ENCODE measurements at places on chromosomes 7 and 10.

DNA sequence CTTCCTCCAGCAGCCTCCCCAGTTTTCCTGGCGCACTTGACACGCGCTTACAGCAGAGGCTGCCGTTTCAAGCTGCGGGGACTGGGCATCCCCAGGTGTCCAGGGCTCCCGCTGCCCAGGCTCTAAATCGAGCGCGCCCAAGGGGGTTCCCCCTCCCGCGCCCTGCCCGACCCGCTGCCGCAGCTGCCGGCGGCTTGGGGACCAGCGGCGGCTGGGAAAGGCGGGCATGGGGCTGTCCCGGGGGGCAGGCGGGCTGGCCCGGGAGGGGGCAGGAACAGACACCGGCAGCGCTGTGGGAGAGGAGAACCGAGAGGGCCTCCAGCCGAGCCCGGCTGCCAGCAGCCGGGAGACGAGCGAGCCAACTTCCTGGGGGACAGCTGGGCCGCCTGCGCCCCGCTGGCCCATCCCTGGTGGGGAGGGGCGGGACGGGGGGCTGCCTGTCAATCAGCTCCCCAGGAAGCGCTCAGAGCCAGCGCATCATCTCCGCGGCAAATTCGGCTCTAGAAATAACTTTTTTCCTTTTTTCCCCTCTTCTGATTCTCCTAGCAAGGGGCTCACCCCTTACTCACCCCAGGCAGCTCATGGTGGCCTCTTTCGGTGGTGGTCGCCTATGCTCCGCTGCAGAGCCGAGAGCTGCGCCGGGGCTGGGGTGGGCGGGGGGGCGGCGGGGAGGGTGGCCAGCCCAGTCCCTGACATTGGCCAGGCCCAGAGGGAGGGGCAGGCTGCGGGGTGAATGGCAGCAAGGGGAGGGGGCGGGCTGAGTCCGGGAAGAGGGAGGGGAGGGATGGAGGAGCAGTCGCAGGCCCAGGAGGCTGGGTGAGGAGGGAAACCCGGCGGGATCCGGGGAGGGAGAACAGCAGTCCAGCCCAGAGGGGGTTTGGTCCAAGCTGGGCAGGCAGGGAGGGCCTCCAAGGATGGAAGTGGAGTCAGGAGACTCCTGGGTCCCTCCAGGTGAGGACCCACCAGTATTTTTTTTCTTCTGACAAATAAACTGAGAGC, 14.7 kb downstream of the GRID2IP start:
- DNase-seq: no peak

GRCh38 chr7:148264933-148265557, 325.5 kb upstream of the C7orf33 start:
- DNase-seq: no peak

DNA sequence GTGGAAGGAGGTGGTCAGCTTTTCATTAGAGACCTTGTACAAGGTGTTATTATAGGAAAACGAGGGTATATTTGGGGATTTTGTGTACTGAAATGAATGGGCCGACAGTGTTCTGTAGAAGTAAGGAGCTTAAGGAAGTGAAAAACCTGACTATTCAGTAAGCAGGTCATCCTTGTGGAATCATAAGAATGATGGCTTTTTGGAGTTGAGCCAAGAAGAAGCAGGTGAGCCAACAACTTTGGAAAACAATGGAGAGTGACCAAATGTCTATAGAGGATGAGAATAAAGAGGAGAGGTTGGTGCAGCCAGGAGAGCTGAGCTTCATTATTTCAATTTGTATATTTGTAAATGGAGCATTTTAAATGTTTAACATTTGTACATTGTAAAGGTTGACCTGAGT, 595.7 kb downstream of the CCSER2 start:
- DNase-seq: no peak

GRCh38 chr10:8061274-8062211, 7.1 kb downstream of the GATA3 start:
- no peak for DNase-seq

DNA sequence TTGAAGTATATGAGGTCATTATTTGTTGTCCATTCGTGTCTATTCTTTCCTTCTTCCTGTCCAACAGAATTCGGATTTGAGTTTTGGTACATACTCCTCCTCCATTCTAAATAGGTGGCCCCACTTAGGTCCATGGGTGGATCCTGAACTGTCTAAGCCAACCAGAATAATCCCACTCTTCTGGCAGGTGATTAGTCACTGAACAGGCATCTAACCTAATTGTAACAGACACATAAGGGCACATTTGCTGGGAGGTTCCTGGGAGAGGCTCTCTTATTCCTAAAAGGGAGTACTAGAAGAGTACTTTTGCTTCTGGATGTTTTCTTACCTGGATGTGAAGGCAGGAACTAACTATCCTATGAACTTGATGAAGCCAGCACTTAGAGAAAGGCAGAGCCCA, 16.8 kb downstream of the LRRC72 start:
- no peak for DNase-seq

- DNase-seq: no peak
Measured at GRCh38 chr7:79998363-79998762, 136.3 kb upstream of the GNAI1 start.

DNA sequence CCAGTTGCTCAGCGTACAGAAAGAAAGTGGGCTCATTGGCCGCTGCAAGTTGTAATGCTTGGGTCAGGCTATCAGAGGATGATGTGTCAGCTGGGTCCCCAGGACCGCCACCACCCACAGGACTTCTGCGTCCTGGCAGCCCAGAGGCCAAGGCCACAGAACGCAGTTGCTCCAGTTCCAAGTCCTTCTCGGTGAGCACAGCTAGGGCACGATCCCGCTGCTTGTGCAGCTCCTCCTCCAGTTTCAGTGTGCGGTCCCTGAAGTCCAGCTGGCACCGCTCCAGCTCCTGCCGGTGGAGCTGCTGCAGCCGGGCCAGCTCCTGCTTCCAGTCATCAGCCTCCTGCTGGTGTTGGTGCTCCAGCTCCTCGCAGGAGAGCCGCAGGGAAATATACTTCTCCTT, 3.0 kb downstream of the GCC1 start:
- no peak for DNase-seq

- DNase-seq: no peak
Measured at GRCh38 chr7:42740408-42740807, 171.5 kb downstream of the C7orf25 start.

DNA sequence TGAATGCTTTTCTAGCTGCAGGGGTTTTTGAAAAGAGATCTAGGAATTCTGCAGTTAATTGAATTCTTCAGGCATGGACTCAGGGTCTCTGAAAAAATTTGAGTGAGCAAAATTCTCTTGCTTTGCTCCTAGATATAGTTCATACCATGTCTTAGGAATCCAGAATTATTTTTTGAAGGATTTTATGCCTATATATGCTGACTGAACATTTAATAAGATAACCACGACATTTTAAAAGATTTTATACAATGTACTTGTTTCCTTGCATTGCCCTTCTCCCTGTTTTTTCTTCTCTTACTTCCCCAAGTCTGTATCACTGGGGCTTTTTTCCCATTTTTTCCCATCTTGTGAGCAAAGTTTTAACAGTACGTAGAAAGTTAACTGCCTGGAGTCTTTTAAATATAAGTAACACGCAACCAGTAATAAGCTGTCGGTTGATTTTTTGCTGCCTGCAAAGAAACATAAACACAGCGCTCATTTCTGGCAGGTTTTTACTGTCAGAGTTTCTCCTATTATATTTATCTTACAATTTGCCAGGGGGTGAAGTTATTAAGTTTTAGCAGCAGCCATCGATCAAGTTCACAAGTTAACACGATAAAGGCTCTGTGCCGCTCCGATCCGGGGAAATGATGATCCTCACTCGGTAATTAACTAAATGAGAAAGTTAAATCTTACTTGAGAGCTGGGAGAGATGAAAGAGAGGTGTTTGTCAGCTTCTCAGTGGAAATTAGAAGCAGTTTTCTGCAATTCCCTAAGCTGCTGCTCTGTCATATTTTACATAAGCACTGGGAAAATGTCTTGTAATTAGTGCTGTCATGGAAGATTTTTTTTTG, 81.0 kb downstream of the POLL start:
- no peak for DNase-seq

GRCh38 chr7:142319970-142320369, 62.1 kb upstream of the PRSS58 start:
- DNase-seq: peak; percentile 21

DNA sequence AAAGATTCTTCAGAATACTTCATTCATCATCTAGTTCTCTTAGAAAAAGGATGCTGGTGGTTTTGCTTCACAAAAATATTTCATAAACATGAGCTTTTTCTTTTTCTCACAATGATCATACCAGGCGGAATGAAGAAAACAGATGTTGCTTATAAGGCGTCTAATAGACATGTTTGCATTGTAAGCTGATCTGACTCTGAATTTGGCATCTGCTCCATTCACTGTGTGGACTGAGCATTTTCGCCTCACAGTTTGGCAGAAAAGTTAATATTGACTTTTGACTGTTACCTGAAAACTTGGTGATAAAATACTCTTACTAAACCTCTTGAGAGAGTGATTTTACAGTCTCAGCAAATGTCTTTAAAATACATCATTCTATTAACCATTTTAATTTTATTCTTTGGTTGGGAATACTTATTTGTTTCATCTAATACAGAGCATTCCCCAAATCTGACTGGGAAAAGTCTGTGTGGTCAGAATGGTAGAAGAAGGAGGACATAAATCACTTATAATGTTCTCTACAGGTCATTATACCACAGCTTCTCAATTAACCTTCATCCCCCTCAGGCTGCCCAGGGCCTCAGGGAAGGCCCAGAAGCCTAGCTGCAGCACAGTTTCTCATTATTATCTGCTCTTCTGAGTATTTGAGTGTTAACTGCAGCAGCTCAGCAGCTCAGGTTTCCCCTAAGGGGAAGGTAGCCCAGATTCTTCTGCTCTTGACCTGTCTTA, 121.6 kb upstream of the KAT6B start:
- no peak for DNase-seq

DNA sequence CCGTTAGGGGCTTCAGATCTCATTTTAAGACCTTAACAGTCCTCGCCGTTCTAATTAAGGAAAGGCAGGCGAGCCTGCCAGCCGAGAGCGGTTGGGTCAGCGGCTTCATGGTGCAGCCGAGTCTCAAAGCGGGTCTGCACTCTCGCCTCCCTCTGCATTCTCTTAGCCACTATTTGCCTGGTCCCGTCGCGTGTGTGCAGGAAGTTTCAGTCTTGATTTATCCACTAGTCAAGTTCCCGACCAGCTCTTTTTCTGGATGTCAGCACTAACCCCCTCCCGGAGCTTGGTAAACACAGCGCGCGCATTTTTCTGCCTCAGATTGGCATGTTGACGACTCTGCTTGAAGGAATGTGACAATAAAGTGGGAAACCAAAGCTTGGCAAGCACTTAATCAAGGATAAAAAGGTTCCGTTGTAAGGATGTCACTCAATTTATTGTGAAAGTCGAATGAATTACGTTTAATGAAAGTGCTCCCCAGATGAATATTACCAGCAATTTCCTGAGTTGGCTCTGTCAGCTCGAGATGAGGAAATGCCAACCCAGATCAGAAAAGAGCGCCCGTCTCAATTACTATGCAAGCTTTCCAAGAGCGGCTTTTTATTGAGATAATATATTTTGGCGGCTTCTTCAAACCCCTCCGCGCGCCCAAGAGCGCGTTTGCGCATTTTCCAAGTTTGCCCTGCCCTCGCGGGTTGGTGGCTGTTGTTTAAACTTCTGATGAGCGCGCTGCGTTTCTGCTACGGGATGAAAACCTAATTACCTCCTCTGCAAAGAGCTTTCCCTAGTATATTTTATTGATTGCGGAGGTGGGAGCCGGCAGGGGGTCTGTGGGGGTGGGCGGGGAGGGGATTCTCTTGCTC, 7.9 kb downstream of the NXPH1 start:
- no peak for DNase-seq

- DNase-seq: no peak
Measured at GRCh38 chr10:79346012-79346340, 1.3 kb upstream of the PPIF start.

GRCh38 chr7:22762866-22763265, 35.9 kb downstream of the IL6 start:
- no peak for DNase-seq

DNA sequence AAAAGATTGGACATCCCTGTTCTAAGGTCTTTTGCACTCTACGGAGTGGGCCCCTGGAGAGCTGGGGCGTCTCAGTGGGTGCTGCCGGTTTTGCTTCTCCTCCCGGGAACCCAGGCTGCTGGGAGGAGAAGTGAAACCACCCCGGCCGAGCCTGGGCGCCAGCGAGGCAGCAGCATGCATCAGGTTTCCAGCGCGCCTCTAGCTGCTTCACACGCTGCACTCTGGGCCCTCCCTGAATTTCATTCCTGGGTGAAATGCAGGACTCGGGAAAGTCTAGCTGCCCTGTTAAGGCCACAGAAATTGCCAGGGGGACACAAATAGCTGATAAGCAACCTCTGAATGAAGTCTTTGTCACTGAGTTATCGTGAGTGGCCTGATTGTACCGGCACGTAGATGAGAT, 127.4 kb downstream of the TRRAP start:
- no peak for DNase-seq

GRCh38 chr7:90958647-90959046, 305.6 kb upstream of the FZD1 start:
- no peak for DNase-seq

DNA sequence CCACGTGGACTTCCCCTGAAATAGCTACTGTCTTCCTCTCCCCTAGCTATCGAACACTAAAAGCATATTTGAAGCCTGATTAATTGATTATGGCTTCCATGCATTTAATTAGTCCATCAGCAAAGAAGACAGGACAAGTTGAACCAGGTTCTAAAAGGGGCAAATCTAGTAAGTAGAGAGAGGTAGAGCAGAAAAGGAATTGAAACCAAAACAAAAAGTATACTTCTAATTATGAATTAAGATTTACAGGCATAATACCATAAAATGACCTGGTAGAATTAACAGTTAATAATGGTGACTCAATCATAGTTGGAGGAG, 393 bp upstream of the DNAJC1 start:
- no peak for DNase-seq

GRCh38 chr10:104359811-104360210, 6.2 kb downstream of the CFAP58 start:
- DNase-seq: no peak

DNA sequence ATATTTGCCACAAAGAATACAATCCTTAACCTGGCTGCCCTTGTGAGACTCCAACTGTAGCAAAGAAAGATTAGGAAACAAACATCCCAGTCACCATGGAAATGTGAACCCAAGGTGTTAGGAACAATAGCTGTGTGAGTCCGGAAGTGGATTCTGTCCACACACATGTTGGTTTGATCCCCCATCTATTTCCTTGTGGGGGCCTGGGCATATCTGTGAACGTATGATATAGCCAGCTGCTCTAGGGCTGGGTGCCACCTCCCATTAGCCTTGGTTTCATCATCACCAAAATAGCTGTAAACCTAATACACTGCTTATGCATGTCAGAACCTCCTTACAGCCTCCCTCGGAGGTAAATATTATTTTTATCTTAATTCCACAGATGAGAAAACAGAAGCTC, 26.4 kb downstream of the GRK5 start:
- DNase-seq: no peak
